NCI-H2081 (cell line): ENCODE measurements at places on chromosomes 6 and 20.

- DNase-seq: no peak
Observed at GRCh38 chr20:48329676-48330664, 497.8 kb downstream of the PREX1 start.

DNA sequence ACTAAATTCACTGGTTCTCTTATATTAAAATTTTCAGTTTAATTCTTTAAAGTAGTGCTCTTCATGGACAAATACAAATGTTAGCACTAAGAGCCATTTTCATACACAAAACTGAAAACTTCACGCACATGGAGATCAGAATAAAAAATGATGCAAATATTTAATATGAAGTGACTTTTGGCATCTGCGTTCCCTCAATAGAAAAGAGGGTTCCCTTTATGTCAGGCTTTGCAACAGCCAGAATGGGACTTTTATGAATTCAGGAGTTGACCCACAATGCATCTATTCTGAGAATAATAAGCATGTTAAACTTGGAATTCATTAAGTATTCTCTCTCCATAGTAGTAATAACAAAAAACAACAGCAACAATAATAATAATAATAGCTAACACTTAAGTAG lies 125.8 kb downstream of the INSM1 start:
- DNase-seq: no peak

GRCh38 chr6:148242180-148242579 lies 100.5 kb upstream of the SASH1 start:
- DNase-seq: no peak

- no peak for DNase-seq
Observed at GRCh38 chr20:53595018-53595378, 1.4 kb upstream of the ZNF217 start.
